NCI-H226 (cell line): ENCODE measurements at places on chromosomes 6 and 20.

GRCh38 chr6:155778336-155778735 lies 322.7 kb upstream of the NOX3 start:
- no peak for DNase-seq

- DNase-seq: no peak
Measured at GRCh38 chr6:111681860-111682259, 76.2 kb upstream of the TRAF3IP2 start.

DNA sequence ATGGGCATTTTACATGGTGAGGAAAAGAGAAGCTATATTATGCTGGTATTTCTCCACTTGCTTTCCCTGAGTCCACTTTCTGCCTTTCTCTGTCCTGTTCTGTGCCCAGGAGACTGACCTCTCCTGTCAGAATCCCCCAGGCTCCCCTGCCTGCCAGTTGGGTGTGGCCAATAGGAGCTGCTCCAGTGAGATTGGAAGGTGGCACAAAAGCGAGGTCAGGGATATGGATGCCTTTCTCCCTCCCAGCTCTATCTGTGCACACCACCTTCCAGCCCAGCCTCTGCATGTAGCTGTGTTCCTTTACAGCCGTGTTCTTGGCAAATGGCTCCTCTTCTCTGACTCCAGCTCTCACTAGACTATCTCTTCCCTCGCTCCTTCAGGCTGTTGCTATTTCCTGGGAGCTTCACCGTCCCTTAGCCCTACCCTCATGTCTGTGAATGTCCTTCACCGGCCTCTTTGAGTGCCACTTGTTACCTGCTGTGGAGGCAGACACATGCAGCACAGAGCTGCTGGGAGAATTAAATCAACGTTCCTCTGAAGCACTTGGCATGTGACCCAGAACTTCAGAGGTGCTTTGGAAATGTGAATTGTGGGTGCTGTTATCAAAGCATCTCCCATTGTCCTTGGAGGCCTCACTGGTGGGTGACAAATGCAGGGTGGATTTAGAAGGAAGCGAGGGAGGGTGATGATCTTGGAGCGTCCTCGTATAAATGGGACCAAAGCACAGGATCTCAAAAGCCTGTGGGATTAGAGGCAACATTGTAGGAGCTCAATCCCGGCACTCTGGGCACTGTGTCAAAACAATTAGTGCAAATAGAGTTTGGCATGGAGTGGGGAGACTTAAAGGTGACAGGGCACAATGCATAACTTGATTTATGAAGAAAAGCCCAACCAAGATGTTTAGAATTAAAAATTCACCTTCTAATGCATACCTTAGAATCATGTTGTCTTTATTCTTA lies 28.9 kb upstream of the RALGAPA2 start:
- no peak for DNase-seq

- DNase-seq: peak; percentile 88
Measured at GRCh38 chr20:22379472-22379871, 204.9 kb downstream of the FOXA2 start.

- no peak for DNase-seq
Measured at GRCh38 chr20:58188527-58188926, 39.9 kb downstream of the ANKRD60 start.

GRCh38 chr6:134830940-134831339 lies 119.0 kb downstream of the ALDH8A1 start:
- no peak for DNase-seq

DNA sequence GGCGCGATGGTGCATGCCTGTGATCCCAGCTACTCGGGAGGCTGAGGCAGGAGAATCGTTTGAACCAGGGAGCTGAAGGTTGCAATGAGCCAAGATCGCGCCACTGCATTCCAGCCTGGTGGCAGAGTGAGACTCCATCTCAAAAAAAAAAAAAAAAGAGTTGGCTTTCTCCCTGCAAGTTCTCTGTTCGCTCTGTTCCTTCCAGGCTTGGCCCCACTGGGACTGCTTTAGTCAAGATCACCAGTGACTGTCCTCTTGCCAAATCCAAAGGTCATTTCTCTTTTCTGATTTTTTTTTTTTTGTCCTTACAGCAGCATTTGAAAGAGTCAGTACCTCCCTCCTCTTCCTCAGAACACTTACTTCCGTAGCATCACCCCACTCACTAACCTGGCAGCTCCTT lies 10.8 kb upstream of the GNRH2 start:
- DNase-seq: no peak

- peak; percentile 43 for DNase-seq
Measured at GRCh38 chr6:88301888-88302768, 136.0 kb upstream of the CNR1 start.

DNA sequence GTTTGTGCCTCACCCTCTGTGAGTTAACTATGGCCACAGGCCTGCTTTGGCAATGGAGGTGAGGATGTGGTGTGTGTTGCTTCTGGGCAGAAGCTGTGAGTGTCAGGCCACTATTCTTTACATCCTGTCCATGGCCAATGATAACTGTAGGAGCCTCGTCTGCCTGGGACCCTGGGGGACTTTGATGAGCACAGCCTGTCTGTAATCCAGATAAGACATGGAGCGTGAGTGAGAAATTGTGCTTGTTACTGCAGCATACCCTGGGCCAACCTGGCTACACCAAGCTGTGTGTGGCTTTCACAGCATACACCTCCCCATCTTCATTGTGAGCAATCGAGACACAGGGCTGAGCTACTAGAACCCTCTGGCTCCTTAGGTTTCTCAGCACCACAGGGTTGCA lies 150.4 kb downstream of the MYLK4 start:
- no peak for DNase-seq

- no peak for DNase-seq
Measured at GRCh38 chr20:63689046-63690002, 7.1 kb upstream of the TNFRSF6B start.

DNA sequence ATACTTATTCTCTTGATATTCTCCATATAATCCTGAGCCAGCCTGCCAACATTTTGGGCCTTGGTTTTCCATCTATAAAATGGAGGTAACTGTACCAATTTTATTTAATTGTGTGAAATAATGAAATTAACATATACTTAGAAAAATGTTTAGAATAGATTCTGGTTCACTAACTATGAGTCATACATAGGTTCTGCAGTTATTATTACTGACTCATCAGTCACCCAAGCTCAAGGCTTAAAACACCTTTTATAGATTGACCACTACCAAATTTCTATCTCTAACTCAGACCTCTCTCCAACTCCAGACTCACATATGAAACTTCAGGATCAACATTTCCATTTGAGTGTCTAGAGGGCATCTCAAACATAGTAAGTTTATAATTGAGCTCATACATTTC lies 1277.2 kb upstream of the GJE1 start:
- DNase-seq: no peak

- no peak for DNase-seq
Measured at GRCh38 chr20:38216746-38217595, 43.6 kb downstream of the KIAA1755 start.

DNA sequence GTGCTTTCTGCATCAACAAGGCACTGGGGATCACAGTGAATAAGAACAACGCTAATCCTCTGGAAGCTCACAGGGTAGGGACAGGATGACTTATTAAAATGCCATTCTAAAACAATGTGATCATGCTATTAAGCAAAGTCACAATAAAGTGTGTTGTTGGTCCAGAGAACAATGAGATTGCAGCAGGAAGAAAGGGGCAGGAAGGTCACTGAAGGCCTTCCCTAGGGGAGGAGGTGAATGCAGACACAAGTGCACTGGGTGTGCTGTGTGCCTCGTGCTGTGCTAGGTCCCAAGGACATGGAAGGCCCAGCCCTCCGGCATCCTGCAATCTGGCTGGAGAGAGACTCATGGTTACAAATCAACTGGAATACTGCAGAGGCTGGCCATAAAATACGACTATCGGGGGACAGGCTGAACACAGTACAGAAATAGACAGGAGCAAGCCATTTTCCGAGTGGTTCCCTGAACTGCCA lies 55.7 kb downstream of the LYRM4 start:
- DNase-seq: no peak

- no peak for DNase-seq
Measured at GRCh38 chr6:170276369-170277057, 14.4 kb downstream of the DLL1 start.

DNA sequence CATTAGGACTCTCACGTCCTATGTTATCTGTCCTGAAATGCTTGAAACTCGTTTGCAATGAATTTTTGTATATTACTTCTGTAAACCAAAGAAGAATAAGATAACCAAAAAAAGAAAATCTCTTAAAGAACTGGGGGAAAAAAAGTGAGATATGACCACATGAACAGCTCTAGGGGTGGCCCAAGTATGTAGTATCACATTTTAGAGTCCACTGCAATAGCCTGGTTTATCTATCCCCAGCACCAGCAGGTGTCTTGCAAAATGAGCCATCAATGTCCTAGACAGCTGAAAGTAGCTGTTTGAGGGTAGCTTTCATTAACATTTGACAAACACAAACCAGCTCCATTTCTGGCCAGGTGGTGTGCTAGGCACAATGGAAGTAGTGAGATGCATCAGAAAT lies 102.8 kb downstream of the PXDC1 start:
- no peak for DNase-seq

GRCh38 chr6:136660727-136661126 lies 110.5 kb upstream of the MAP7 start:
- no peak for DNase-seq

DNA sequence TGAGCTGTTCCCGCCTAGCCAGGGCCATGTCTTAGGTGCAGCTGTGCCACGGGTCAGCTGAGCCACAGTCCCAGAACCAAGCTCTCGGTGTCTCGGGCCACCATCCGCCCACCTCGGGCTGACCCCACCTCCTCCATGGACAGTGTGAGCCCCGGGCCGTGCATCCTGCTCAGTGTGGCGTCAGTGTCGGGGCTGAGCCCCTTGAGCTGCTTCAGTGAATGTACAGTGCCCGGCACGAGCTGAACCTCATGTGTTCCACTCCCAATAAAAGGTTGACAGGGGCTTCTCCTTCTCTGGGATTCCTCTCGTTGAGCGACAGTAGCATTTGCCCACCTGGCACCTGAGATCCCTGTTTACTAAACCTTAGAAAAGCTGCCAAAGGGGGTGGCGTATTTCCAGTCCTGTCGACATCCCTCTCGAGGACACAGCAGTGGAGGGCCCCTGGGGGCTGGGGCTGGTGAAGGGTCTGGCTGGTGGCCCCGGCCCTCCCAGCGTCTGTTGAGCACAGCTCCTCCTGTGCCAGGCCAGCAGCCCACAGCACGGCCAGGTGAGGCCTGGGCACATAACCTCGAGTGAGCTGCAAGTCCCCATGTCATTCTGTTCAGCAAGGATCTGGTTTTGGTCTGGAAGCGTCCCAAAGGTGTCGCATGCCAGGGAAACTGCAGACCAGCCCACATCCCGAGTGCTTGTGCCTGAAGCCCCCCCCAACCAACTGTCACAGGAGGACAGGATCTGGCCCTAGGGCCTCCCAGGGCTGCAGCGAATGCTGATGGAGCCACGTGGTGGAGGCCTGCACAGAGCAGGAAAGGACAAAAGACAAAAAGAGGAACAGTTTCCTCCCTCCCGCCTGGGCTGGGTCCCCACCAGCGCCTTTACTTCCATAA lies 21.2 kb upstream of the PYGB start:
- DNase-seq: no peak

- no peak for DNase-seq
Measured at GRCh38 chr6:13643125-13643524, 28.0 kb downstream of the NOL7 start.

DNA sequence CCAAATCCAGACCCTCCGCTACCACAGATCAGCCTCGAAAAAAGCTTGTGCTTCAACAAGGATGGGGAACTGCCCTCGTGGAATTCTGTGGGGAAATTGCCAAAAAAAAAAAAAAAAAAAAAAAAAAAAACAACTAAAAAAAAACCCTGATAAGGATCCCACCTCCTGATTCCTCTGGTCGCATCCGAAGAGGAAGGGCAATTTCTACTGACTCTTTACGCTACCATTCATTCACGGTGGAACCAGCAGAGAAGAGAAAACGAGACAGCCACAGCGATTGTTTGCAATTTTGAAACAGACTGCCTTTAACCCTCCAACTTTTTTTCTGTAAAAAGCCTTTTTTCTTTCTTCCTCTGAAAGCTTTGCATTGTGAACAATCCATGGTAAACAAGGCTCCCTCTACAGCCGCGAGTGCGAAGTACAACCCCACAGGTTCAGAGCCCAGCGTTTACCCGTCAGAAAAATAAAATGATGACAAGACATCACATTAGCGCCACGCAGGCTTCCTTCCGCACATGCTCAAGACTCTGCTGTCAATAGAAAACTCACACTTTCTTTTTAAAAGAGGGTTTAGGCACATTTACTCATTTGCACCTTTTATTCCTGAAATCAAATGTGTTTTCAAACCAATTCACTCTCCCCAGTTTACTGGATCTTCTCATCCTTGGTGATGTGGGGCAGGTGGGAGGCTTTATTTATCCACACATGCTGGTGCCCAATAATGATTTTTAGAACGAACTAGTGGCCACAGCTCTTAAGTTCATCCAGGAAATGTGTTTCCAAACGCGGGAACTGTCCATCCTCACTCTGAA lies 100.0 kb downstream of the NOL4L start:
- DNase-seq: peak; percentile 47

DNA sequence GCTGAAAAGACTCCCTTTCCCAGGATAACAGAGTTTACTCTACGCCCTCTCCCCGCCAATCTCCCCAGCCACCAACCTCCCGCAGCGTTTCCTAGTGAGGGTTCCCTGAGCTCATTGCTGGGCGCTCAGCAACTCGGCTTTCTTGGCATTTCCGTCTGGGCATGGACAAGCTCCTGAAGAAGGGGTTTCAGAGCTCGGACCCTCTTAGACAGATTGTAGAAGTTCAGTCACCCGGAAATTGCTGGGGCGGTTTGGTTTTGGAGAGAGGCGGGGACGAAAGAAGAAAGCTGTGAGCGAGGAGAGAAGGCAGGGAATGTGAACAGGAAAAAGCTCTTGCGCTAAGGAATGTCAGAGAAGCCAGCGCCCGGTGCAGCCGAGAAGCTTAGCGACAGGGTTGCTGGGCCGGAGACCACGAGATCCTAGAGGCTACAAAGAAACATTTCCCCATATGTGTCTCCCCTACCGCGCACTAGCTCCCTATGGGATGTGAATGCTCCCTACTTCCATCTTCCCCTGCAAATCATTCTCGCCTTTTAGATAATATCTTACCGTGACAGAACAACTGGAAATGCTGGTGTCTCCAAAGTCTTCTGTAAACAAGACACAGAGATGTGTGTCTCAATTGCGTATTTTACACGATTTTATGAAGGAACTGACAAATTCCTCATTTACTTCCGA lies 15.8 kb downstream of the POM121L2 start:
- no peak for DNase-seq

GRCh38 chr6:158086054-158086503 lies 82.0 kb downstream of the SERAC1 start:
- DNase-seq: no peak
